ENCODE measurements at places on chromosomes 4 and X.

DNA sequence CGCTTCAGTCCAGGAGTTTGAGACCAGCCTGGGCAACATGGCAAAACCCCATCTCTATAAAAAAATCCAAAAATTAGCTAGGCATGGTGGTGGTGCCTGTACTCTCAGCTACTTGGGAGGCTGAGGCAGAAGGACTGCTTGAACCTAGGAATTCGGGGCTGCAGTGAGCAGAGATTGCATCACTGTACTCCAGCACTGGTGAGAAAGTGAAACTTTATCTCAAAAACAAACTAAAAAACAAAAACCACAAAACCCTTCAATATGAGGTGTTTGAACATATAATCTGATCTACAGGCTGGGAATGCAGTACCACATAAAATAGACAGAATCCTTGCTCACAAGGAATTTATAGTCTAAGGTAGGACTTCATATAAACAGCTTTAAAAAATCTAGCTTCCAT is 103.9 kb downstream of the PDS5A start:
- DNase-seq = no peak

GRCh38 chr4:122044501-122044900 is 92.6 kb upstream of the TRPC3 start:
- DNase-seq = no peak

- no peak for DNase-seq
Observed at GRCh38 chr4:74278490-74278889, 29.8 kb upstream of the EPGN start.

DNA sequence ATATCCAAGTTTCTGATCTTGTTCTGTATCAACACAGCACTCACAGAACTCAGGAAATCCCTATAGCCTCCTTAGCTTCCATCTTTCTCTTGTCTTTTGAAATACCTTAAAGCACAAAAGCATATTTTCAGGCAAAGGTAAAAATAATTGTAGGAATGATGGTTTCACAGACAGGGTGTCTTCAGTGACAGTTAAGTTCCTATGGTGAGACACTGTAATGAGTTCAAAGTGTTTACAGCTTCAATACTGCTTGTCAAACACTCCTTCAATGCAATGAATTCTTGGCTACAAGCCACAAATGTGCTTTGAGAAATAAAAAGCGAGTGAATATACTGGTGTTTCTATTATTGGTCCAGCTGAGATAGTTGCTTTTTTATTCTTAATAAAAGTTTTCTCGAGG is 466.0 kb downstream of the DMD start:
- no peak for DNase-seq

- no peak for DNase-seq
Observed at GRCh38 chrX:85223359-85223758, 20.2 kb downstream of the SATL1 start.

GRCh38 chr4:6230502-6230785 is 30.1 kb upstream of the JAKMIP1 start:
- no peak for DNase-seq
